Muscle of leg (tissue), 16 donors: ENCODE measurements at places on chromosomes 6 and 20.

GRCh38 chr6:30169658-30170614 lies 6.6 kb downstream of the TRIM15 start:
- DNase-seq, result peak; percentile 29

- DNase-seq, result no peak
Measured at GRCh38 chr20:43727980-43728590, 1.3 kb upstream of the GTSF1L start.

GRCh38 chr6:82015526-82015925 lies 232.0 kb downstream of the IBTK start:
- DNase-seq, result no peak

DNA sequence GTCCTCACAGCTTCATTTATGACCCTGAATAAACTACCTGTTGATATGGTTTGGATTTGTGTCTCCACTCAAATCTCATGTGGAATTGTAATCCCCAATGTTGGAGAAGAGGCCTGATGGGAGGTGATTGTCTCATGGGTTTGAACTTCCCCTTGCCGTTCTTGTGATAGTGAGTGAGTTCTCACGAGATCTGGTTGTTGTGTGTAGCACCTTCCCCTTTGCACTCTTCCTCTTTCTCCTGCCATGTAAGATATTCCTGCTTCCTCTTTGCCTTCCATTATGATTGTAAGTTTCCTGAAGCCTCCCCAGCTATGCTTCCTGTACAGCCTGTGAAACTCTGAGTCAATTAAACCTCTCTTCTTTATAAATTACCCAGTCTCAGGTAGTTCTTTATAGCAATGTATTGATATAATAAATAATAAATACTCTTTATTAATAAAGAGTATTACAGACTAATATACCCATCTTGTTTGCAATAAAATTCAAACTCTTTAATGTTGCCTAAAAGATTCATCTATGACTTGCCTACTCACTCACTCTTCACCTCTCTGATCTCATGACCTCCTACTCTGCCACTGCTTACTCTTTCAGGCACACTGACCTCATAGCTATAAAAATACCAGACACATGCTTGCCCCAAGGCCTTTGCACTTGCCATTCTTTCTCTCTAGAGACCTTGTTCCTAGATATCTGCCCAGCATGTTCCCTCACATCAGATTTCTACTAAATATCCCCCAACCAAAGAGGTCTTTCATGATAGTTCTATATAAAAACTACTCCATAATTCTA lies 256.4 kb upstream of the MARCKS start:
- no peak for DNase-seq

GRCh38 chr6:135066806-135067205 lies 12.2 kb upstream of the HBS1L start:
- no peak for DNase-seq

- DNase-seq, result no peak
Measured at GRCh38 chr6:36545767-36546307, 1.4 kb downstream of the STK38 start.

DNA sequence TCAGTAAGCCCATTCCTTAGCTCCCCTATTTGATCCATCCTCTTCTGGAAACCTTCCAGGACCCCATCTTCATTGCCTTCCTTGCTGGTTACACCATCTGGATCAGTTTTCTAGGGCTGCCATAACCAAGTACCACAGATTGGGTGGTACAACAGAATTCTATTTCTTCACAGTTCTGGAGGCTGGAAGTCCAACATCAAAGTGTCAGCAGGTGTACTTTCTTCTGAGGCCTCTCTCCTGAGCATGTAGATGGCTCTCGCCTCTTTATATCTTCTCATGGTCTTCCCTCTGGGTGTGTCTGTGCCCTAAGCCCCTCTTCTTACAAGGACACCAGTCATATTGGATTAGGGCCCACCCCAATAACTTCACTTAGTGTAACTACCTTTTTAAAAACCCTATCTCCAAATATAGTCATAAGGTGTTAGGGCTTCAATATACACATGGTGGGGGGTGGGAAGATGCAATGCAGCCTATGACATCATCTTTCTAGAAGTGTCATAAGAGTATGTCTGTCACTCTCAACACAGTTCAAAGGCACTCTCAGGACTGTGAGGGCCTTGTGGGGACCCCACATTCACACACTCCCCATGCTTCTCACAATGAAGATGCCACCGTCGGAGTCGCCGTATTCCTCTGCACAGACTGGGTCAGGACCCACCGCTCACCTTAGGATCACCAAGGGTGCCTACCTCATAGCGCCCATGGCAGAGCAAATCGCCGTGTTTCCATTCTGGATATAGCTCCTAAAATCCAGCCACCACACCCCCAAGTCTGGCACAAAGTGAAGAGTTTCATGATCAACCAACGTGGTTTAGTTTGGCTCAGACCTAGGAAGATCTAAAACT lies 12.2 kb upstream of the PRND start:
- no peak for DNase-seq

DNA sequence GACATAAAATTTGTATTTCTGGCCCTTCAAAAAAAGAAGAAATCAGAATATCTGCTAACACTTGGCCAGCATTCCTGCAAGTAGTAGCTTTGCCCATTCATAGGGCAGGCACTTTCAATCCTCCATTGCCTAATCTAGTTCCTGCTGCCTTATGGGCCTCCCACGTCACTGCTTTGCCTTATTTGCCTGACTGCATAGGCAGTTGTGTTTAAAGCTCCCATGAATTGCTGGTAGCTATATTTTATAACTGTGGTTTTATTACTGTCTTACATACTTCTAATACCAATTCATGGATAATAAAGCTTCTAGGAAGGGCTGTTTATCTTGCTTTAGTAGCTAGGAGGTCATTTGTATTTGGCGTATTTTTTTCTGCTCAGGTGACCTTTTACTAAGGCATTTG lies 7.7 kb upstream of the SLC35A1 start:
- no peak for DNase-seq

DNA sequence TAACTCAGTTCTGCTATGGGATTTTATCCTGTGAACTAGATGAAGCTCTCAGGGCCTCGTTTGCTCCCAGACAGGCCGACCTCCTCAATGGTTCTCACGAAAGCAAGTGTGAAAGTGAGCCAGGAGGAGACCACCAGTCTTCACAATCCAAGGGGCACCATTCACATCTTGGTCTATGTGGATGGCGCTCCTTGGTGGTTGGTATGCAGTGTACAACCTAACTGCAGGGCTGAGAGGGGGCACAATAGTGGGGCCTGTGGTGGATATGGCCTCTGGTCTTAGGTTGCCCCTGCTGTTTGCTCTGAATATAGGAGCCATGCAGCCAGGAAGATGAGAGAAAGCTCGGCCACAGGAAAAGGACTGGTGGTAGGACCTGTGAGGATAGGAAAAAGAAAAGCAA lies 24.7 kb downstream of the TRIM26 start:
- no peak for DNase-seq

DNA sequence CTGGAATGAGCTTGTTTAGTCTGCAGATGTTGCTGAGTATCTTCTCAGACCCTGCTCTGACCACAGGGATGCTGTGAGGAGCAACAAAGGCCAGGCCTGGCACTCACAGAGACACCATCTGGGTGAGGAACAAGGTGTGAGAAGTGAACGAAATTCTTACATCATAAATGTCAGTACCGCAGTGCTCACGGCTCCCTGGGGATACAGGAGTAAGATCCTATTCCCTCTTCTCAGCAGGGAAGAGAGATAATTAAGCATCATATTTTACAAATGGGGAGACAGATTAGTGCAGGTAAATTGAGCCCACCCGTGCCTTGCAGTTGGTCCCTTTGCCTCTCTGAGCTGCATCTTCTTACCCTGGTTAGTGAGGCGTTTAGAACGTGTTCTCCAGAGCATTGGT lies 106.2 kb downstream of the DTD1 start:
- DNase-seq, result no peak

- DNase-seq, result no peak
Measured at GRCh38 chr6:135920689-135921088, 69.2 kb downstream of the PDE7B start.

GRCh38 chr6:70520575-70520974 lies 46.2 kb upstream of the SDHAF4 start:
- peak; percentile 1 for DNase-seq

DNA sequence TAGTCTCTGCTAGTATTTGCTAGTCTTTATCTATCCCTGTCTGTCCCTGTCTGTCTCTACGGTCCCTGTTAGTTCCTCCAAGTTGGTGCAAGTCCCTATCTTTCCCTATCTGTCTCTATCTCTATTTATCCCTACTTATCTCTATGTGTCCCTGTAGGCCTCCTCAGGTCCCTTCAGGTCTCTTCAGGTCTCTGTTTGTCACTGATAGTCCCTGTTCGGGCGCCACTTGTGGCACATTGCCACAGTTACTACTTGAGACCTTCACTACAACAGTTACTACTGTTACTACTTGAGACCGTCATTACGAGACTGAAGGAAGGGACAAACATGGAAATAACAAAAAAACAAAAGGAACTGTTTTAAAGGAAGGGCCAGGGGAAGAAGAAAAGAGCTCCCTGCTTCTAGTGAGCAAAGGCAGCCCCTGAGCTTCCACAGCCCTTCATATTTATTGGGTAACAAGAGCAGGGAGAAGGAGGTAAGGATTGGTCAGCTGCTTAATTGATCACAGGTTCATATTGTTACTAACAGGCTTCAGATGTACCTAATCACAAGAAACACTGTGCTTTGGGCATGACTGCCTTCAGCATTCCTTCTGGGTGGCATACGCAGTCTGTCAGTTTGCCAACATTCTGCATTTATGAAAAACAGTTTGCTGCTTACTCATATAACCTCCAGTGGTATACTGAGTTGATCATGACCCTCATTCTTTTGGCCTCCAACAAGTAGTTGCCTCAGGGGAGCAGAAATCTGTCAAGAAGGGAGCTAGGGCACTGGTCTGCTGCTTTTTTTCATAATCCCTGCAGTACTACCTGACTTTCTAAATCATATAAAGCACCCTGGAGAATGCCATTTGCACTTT lies 8.4 kb downstream of the EPB41L2 start:
- no peak for DNase-seq

- DNase-seq, result peak; percentile 9
Measured at GRCh38 chr6:149169761-149170511, 147.6 kb upstream of the TAB2 start.

DNA sequence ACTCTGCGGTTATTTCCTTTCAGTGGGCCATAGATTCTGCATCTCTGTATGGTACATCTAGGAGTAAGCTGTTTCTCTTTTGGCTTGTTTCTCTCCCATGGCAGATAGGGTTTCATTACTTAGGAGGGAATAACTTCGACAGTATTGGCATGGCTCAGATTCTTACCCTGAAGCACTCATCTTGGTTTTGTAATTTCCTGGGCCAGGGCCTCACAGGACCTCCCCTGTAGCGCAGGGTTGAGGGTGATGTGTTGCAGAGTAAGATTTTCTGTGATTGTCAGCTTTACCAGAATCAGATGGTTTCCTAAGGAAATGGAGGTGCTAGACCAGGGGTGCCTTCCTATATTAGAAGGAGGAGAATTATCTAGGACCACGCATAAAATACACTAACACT lies 78.3 kb downstream of the STXBP5 start:
- DNase-seq, result no peak

- DNase-seq, result no peak
Measured at GRCh38 chr6:99341862-99342455, 7.5 kb downstream of the FAXC start.

DNA sequence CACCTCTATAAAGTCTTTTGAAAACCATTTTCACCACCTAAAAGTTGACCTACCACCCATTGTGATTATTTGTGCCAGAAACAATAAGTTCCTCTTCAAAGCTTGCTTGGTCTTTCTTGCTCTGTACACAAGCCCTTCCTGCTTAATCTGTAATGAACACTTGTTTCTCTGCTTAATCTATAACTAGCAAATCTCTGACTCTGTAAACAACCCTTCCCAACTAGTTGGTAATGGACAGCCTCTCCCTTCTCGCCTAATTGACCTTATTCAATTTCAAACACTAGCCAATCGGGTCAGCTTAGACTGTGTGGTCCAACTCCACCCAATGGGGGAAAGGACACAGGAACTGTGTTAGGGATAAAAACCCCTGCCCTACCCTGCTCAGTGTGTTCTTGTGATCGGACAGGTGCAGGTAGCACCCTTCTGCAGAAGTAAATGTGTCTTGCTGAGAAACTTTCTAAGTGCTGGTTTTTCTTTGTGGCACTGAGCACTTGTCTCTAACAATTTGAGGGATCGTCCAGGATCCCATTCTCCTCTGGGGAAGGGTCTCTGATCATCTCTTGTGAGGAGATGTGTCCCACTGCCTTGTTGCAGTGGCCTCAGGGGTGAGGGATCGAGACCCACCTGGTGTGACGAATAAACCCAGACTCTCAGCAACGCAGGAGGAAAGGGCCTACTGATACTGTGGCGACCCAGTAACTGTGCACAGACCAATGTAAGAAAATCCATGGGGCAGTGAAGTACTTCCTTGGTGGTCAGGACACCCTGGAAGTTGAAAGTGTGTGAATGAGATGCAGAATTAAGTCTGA lies 23.5 kb downstream of the CHD6 start:
- no peak for DNase-seq

- peak; percentile 55 for DNase-seq
Measured at GRCh38 chr6:138004430-138005287, 102.6 kb downstream of the PERP start.

DNA sequence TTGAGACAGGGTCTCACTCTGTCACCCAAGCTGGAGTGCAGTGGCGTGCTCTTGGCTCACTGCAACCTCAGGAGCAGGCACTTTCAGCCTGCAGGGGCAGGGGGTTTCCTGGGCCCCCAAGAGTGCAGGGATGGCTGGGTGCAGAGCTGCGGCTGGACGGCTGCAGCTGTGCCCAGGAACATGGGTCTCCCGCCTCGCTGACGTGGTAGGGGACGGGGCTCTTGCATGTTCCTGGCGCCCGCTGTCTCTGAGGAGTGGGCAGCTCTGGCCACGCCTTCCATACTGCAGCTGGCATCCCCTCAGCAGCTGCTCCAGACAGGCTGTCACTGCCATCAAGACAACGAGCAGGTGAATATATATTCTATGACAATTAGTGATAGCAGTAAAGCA lies 2.2 kb upstream of the DEK start:
- DNase-seq, result no peak

DNA sequence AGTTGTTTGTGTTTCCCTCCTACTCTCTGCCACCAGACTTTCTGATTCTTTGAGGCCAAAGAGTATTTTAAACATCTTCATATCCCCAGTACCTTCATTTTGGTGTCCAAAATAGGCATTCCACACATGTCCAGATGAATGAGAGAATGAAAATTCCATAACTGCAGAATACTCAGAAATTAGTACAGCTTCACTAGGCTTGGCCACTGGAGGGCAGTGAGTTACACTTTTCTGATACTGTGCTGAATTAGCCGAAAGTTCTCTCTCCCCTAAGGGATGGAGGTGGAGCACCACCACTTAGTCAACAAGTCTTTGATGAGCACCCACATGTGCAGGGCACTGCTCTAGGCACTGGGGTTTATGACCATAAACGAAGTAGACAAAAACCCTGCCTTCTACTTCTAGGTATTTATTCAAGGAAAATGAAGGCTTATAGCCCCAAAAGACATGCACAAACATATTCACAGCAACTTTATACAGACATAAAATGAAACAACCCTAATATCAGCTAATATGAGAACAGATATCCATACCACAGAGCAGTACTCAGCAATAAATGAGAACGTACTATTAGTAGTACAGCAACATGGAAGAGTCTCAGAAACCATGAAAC lies 46.1 kb upstream of the TMEM217 start:
- peak; percentile 54 for DNase-seq

GRCh38 chr6:35494161-35494563 lies 2.7 kb downstream of the TEAD3 start:
- DNase-seq, result peak; percentile 68
